ENCODE measurements at places on chromosomes 7 and 10.

- DNase-seq = no peak
Measured at GRCh38 chr10:80280071-80280800, 9.2 kb downstream of the MAT1A start.

- no peak for DNase-seq
Measured at GRCh38 chr10:23534326-23534725, 95.5 kb downstream of the OTUD1 start.

GRCh38 chr7:66974986-66975590, 20.3 kb downstream of the SBDS start:
- no peak for DNase-seq

DNA sequence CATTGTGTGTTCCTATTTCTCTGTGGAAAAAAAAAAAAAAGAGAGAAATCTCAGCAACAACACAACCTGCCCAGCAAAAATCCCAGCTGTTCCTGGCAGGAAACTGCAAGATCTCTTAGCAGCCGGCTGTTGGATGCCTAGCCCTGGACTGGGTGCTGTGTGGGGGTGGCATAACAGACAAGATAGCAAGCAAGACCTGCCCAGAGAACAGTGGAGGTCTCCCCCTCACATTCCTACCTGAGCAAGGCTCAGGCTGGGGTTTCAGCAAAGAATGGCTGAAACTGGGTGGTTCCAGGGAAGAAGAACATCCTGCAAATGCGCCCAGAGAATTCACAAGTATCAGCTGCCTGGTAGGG, 248.8 kb upstream of the ZMIZ1 start:
- DNase-seq = no peak

DNA sequence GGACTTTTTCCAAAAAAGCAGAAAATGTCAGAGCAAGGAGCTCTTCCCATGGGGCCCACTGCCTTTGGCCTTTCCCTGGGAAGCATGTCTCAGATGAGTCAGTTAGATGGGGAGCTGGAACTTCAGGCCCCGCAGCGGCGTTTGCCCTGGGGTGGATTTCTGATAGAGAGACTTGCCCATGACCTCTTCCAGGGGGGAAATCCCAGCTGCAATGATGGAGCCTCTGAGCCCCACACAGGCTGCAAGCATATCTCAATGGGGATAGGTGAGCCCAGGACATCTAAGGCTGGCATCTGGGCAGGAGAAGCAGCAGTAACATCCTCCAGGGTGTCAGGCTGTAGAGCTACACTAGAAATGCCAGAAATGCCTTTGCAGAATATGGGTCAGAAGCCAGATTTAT, 269.2 kb upstream of the TCERG1L start:
- DNase-seq = no peak

GRCh38 chr7:266851-267840, 22.8 kb upstream of the FOXL3 start:
- no peak for DNase-seq

DNA sequence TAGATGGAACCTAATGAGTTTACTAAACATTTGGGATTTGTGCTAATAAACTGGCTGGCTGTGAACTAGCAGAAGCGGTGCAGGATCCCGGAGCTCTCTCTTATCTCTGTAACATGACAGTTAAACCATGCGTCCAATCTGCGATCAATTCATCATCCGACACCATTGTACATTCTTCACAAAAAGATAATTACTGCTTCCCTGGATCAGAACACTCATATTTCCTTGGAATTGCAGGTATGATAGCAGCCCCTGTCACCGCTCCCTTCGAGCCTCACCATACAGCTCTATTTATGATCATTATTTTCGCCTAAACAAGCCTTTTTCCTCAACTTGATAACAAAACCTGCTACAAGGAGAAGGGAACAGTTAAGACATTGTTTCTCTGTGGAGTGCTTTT, 18.5 kb downstream of the EBF3 start:
- no peak for DNase-seq

DNA sequence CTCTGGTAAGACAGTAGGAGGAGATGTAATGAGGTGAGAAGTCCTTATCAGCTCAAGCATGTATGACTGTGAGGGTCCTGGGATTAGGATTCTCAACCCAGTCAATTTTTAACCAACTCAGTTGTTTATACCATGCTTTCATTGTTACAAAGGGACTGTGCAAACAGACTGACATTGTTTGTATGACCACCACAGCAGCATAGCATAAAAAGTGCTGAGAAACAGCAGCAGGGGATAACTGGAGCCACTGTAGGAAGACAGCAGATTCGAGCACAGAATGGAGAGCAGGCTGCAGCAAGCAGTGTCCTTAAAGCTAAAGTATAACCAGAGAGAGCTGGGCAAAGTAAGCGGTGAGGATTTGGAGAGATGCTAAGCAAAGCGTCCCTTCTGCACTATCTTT, 829.5 kb downstream of the REEP3 start:
- DNase-seq = no peak

- DNase-seq = no peak
Measured at GRCh38 chr10:100759331-100759730, 13.9 kb downstream of the PAX2 start.

DNA sequence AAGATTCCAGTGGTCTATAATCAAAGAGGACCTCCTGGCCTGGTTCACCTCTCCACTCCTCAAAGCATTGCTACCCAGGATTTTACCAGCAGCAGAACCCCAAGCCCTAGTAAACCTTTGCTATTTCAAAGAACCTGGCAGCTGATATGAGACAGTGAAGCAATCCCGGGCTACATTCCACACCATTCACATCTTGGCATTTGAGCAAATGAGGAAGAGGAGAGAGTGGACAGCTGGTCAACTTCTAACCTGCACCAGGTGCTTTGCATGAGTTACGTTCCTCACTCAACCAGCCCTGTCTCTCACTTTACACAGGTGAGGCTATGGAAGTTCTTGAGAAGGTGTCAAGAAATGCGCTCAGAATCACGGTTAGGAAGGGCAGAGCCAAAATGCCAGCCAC, 1.1 kb downstream of the CCDC3 start:
- DNase-seq = no peak

DNA sequence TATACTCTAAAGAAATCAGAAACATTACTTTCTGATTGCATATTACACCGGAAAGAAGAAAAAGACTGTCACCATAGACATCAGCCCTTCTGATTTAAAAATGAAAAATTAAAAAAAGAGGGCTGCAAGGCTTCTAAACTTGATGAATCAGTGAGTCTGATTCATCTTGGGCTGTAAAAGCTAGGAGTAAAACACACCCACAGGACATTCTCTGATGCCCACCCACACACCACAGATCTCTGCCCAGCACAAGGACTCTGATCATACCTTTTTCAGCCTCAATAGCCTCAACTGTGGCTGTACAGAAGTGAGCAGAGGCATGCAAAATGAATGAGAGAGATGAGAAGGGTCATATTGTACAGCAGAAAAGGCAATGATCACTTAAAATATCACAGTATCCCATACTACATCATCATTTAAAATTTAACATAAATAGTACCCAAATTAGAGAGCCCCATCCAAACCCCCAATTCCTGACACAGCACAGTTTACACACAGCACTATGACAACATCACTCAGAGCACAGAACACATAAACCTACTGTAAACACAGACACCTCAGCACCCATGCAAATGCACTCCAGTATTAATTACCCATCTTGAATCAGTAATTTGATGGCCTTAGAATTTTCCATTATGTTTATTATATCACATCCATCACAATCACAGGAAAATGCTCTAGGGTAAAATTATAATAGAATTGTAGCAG, 6.4 kb upstream of the MSS51 start:
- DNase-seq = no peak

- no peak for DNase-seq
Measured at GRCh38 chr7:44184206-44184872, 4.9 kb downstream of the GCK start.

- DNase-seq = no peak
Measured at GRCh38 chr7:131943646-131944045, 387.2 kb upstream of the PODXL start.

GRCh38 chr7:93159490-93159889, 11.3 kb upstream of the SAMD9L start:
- no peak for DNase-seq

DNA sequence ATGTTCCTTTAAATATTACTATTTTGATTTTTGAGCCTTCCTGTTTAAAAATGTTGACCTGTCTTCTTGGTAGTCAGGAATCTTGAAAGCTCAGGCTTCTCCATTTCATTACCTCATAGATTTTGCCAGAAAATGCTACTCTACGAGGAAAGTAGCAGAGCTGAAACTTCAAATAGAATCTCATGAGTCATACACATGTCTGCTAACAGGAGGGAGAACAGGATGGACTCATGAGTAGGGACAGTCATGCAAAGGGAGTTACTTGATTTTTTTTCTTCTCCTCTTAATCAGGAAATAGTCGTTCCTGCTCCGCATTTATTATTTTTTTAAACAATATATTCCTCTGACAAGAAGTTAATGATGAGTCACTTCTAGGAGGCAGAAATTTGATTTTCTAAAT, 37.0 kb upstream of the MINDY3 start:
- DNase-seq = no peak

- DNase-seq = no peak
Measured at GRCh38 chr7:49513911-49514310, 259.5 kb upstream of the VWC2 start.

- DNase-seq = peak; percentile 84
Measured at GRCh38 chr10:102229810-102230263, 3.7 kb downstream of the ELOVL3 start.

DNA sequence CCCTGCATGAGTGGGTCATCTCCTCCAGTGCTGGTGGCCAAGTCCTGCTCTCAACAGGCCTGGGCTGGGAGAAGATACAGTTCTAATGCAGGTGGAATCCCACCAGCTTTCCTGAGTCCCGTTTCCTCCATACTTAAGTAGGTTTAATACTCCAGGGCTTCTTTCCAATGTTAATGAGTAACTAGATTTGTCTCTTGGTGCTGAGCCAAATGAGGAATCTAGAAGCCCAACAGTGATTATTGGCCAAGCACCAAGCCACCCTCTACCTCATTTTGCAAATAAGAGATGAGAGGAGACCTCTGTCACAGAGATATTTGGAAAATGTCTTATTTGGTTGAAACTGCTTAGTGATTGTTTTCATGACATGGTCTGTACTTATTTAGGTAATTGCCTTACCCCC, 37.1 kb downstream of the STARD3NL start:
- no peak for DNase-seq

DNA sequence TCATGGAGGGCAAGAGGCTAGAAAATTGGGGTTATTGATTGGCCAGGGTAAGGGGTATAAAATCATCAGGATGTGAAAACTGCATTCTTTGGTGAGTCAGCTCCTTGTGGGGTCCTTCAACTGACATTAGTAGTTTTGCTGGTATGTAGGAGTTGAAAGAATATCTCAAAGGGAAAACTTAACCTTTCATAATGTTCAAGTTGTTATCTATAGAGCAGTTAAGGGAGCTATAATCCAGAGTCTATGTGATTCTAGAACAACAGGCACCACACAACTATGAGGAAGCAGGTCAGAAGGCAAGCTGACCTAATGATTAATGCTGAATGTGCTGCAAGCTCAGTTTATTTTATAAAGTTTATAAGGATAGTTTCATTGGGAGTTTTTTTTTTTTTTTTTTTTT, 13.7 kb downstream of the PRPS1L1 start:
- DNase-seq = no peak

GRCh38 chr7:99786726-99787335, 2.8 kb upstream of the CYP3A4 start:
- no peak for DNase-seq

- no peak for DNase-seq
Measured at GRCh38 chr7:85708221-85708620, 521.4 kb upstream of the SEMA3D start.

GRCh38 chr7:107180378-107180777, 11.6 kb downstream of the HBP1 start:
- DNase-seq = peak; percentile 44

GRCh38 chr10:76149182-76149581, 717.8 kb downstream of the LRMDA start:
- DNase-seq = no peak

DNA sequence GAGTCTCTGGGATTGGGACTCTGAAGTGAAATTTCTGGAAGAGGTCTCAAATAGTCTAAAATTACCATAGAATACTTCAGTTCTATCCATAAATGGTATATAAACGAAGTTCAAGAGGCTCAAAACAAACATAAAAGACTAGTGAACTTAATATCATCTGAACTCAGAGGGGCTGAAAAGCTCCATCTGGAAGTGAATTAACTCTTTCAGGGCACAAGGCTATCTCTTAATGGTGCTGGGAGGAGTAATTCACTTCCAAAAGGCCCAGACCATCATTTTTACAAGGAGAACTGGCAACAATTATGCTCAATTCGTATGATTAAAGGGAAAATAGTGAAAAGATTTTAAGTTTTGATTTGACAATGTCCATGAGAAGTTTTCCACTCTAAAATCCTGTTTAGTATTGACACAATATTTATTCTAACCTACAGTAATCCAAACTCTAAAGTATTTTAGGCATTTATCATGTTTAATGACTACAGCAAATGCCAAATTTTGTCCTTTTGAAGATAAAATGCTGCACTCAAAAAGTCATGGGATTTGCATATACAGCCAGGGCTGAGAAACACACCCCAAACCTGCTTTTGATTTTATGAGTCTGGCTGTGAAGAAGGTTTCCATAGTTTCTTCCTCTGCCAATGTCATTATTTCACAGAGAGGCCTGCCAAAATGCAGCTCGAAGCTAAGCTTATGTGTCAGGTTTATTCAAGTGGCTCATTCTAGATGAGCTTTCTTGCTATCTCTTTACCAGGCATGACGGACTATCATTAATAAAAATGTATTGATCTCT, 143.9 kb downstream of the HIBADH start:
- no peak for DNase-seq

GRCh38 chr10:34661580-34661979, 153.5 kb downstream of the PARD3 start:
- DNase-seq = no peak

DNA sequence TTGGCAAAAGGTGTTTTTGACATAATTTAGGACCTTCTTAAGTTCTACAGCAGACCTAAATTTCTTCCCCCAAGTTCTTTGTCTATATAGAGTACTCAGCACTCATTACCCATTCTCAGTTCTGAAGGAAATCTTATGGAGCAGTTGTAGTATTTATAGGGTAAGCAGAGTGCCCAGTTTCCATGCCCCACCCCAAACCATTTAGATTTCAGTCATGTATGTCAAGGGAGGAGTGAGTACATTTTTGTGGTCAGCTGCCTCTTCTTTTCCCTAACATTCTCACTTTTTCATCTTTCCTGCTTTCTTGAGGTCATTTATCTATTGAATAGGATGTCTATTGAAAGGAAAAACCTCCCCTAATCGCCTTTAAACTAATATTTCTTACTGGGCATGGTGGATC, 83.3 kb downstream of the KAT6B start:
- DNase-seq = no peak

- no peak for DNase-seq
Measured at GRCh38 chr10:89122433-89123051, 84.6 kb downstream of the CH25H start.

DNA sequence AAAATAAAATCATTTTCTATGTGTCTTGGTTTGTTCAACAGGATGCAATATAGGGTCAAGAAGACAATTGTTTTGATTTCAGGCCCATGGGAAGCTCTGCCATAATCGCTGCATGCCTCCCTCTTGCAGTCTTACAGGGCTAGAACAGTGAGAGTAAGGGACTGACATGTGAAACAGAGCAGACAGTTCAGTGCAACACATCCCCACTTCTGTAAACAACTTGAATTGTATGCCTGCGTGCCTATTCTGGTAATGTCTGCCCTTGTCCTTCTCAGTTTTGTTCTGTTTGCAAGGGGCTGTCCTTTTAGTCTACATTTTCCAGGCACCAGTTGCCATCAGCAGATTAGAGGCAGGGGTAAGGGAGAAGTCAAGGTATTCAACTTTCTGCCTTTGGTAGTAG, 34.8 kb upstream of the GPR37 start:
- no peak for DNase-seq
